ENCODE measurements at places on chromosomes 5 and 9.

DNA sequence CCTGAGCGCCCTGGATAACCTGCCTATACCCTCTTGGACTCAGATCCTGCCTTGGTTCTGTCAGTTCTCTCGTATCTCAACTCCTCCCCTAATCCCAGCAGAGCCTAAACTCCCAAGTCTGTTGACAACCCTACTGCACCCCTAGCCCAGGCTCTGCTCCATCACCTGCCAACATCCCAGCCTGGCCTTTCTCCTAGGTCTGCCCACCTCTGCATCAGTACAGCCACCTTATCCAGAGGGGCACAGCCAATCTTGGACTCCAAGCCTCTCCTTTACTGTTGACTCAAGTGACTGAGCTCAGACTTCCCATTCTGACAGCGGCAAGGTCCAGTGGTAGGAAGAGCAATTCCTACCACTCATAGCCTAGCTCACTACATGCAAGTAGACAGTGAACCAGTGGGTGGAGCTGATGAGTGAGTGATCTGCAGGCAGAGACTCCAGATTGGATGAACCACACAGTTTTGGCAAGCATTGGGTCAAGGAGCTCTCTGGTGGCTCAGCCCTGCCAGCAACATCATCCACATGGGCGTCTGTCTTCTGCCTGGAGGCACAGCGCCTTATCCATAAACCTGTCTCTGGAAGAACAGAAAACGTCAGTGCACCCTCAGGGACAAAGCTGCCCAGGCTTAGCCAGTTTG is 26.5 kb downstream of the TRMO start:
- DNase-seq, result no peak

GRCh38 chr5:80865551-80865950 is 94.6 kb upstream of the RASGRF2 start:
- DNase-seq, result no peak

- DNase-seq, result no peak
Measured at GRCh38 chr5:60147791-60148190, 254.3 kb upstream of the PDE4D start.

DNA sequence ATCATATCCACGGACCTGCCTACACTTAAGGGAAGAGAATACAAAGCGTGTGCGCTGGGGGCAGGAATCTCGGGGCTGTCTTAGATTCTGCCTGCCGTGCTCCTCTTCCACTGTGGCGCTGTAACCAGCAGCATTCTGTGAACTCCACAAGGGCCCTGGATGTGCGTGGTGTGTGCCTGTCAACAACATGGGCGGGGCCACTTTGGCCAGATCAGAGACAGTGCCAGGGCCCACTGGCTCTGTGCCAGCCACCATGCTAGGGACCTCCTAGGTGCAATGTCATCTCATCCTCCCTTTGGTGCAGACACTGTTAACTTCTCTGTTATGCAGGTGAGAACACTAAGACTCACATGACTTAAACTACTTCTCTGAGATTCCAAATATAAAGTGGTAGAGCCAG is 113.7 kb downstream of the COL23A1 start:
- no peak for DNase-seq

GRCh38 chr9:131481441-131482342 is 21.0 kb upstream of the POMT1 start:
- no peak for DNase-seq

- DNase-seq, result no peak
Measured at GRCh38 chr5:127338501-127338900, 47.9 kb downstream of the MEGF10 start.

GRCh38 chr5:140205952-140206351 is 31.0 kb downstream of the CYSTM1 start:
- no peak for DNase-seq

DNA sequence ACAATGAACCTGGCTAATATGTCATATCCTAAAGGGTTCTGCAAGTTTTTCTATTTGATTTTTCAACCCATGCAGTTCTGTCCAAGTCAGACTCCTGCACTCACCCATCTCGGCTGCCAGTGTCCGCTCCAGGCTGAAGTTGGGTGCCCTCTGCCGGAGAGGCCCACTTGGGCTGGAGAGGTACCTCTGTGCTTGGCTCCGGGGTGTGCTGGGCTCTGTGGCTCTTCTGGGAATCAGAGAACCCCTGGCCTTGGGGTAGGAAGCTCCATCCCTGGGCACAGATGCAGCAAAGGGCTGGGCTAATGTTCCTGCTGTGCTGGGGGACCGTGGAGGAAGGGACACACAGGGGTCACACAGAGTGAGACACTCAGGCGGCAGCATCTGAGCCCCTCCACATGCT is 26.2 kb downstream of the ORM2 start:
- no peak for DNase-seq

DNA sequence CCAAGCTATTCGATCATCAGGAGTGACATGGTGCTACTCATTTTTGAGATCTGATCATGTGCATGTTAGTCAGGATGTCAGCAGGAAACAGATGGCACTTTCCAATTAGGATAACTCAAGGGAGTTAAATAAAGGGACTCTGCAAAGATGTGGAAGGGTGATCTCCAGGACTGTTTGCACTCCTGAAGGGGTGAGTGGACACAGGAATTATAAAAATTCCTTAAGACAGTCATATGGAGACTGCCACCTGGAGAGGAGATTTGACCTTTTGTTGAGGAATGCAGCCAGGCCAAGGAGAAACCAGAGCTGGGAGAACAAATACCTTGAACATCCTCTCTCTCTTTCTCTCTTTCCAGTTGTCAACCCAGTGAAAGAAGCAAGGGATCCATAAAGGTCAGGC is 189.1 kb downstream of the GABRG2 start:
- no peak for DNase-seq

- no peak for DNase-seq
Measured at GRCh38 chr9:3517377-3518048, 8.3 kb downstream of the RFX3 start.

GRCh38 chr9:136201609-136202453 is 3.1 kb downstream of the LHX3 start:
- no peak for DNase-seq

- DNase-seq, result no peak
Measured at GRCh38 chr5:55481293-55481855, 53.4 kb downstream of the PLPP1 start.

DNA sequence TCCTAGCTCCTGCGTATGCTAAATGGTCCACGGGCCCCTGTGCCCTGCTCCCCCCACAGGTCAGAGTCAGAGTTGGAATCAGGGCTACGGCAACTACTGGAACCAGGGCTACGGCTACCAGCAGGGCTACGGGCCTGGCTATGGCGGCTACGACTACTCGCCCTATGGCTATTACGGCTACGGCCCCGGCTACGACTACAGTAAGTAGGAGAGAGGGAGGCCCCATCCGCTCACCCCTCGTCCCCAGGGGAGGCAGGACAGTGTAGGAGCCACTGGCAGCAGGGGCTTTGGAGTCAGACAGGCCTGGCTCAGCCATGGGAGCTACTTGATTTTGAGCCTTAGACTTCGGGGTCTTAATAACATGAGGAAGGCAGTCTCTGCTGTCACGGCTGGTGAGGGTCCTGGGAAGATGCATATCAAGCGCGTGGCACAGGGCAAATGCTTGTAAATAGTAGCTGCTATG is 5.8 kb downstream of the HNRNPAB start:
- DNase-seq, result no peak

DNA sequence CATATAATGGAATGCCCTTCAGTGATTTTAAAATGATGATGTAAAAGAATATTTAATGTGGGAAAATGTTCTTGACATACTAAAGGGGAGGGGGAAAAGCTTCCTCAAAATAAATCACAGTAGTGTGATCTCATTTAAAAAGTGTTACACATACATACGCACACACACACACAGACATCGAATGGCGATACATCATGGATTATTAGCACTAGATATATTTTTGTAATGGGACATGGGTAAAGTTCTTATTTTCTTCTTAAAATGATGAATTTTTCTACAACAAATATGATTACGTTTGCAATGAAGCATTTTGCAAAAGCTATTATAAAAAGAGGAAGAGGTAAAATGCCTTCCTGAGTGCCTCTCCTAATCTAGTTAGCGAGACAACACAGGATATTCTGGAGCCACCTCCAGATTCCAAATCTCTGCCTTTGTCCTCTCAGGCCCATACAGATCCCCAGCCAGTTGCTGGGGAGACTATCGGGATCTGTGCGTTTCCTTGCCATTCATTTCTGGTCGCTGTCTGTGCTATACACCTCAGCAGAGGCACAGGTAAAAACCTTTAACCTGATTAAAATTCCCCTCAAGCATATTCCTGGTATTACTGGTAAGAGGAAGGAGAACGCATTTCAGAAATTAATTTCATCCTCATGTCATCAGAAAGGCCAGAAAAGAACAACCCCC is 69.6 kb downstream of the SLC28A3 start:
- DNase-seq, result no peak

- no peak for DNase-seq
Measured at GRCh38 chr5:67971971-67972821, 243.4 kb upstream of the PIK3R1 start.

DNA sequence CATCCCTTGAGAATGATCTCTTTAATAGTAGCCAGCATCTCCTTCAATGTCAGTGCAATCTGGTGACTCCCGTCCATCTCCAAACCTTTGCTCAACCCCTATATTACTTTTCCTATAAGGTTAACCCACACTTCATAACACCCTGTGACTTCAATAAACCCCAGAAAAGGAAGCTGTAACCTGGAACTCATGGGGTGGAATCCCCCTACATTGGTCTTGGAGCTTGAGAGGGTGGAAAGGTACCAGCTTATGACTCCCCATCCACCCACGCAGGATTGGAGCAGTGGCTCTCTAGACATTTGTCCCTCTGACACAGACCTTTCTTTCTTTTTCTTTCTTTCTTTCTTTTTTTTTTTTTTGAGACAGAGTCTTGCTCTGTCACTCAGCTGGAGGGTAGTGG is 54.7 kb upstream of the ZFR start:
- no peak for DNase-seq

DNA sequence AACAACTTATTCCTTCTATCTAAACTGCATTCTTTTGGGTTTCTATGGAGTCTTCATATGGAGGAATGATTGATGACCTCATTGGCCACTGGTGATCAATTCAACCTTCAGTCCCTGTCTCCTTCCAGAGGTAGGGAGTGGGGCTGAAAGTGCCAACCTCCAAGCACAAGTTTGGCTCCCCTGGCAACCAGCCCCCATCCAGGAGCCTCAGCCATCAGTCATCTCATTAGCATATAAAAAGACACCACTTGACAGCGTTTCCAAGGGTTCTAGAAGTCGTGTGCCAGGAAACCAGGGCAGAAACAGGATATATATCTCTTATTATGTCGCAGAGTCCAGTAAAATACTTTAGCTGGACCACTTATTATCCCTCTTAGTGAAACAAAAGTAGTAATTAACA is 9.8 kb downstream of the SLC31A2 start:
- no peak for DNase-seq

- no peak for DNase-seq
Measured at GRCh38 chr9:95096381-95096780, 221.1 kb downstream of the FANCC start.

DNA sequence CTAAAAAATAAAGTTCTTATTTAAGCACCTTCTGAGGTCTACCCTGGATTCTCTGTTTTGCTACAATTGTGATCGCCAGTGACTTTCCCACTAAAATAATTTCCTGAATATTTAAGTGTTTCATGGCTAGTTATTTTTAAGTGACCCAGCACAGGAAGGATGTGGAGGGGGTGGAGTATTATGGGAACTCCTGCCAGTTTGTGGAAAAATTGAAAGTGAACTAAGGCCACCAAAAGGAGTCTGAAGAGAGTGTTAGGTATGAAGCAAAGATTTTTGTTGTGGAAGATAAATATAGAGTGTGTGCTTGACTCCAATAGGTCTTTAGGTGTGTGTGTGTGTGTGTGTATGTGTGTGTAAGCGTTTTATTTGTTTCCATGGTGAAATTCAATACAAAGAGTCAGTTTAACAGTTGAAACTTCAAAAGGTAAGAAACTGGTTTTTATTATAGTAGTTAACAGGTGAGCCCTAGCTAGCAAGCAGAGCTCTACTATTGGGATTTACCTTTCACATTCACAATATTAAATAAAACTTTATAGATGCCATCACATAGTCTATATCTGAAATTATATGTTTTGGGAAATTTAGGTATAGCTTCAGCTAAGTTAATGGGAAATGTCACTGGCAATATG is 25.6 kb downstream of the RASGRF2 start:
- no peak for DNase-seq

DNA sequence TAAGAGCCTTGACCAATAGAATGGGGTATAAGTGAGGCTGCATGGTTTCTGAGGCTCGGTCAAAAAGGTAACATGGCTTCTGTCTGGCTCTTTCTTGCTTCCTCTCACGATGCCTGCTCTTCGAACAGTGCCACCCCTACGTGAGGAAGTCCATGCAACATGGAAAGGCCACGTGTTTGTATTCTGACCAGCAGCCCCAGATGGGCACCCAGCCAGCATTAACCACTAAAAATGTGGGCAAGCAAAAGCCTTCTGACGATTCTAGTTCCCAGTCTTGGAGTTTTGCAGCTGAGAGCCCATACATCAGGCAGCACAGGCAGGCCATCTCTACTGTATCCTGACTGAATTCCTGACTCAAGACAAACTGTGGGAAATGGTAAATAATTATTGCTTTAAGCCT is 24.2 kb upstream of the NREP start:
- DNase-seq, result no peak

- no peak for DNase-seq
Measured at GRCh38 chr5:57950616-57951228, 468.1 kb upstream of the ACTBL2 start.

- DNase-seq, result no peak
Measured at GRCh38 chr9:97526895-97527575, 25.6 kb downstream of the TMOD1 start.

DNA sequence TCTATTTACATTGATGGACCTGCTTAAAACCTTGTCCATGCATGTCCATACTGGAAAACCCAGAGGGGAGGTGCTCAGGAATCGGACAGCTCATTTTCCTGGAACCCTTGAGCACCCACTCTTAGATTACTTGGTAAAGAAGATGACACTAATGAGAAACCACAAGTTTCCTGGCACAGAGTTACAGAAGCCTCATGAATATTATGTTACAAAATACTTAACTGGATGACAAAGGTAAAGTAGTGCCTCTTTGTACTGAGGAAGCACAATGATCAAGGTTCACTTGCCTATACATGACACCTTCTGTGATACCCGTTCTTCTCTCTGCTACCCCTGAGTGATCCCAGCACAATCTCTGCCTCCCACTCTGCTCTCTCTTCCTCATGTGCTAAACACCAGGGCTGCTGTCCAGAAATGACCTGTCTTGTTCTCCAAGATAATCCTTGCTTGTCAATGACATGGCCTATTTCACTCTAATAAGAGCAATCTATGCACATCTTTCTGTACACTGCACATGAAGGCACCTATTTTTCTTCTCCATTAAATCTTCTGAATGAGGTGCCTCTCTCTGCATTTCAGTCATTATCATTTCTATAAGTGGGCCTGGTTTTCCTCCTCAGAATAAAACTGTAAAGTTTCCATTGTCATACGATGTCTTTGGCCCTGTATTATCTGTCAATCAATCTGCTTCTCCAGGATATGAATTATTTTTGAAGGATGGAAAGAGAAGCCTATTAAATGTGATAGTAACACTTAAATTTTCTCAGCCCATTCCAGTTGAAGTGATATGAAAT is 684.0 kb upstream of the ACO1 start:
- DNase-seq, result no peak

GRCh38 chr5:169652057-169652456 is 15.0 kb downstream of the DOCK2 start:
- DNase-seq, result no peak

- no peak for DNase-seq
Measured at GRCh38 chr9:136351252-136351800, 12.2 kb downstream of the DNLZ start.

Measured in cortex of kidney (tissue), 1 donor.